Transverse colon (tissue), 4 donors: ENCODE measurements at places on chromosomes 6 and 20. TPM values are rescaled to one million over a fixed set of nuclear protein-coding genes. Genes with fewer than 3 reads are reported as not detected.

Gene REM1
- 0.80 TPM for total RNA-seq

Gene PCSK2
- total RNA-seq, result 4.1 TPM

Gene ADAM33
- 62.5 TPM for total RNA-seq

Gene ITPR3
- total RNA-seq, result 262 TPM

Gene ETV7
- total RNA-seq, result 1.3 TPM

Gene CCN5
- total RNA-seq, result 17.9 TPM

Gene PKIB
- 163 TPM for total RNA-seq

Gene LY6G6D
- not detected for total RNA-seq

Gene PAX1
- not detected for total RNA-seq

Gene SLC17A3
- total RNA-seq, result not detected

Gene JPH2
- total RNA-seq, result 24.3 TPM

DNA sequence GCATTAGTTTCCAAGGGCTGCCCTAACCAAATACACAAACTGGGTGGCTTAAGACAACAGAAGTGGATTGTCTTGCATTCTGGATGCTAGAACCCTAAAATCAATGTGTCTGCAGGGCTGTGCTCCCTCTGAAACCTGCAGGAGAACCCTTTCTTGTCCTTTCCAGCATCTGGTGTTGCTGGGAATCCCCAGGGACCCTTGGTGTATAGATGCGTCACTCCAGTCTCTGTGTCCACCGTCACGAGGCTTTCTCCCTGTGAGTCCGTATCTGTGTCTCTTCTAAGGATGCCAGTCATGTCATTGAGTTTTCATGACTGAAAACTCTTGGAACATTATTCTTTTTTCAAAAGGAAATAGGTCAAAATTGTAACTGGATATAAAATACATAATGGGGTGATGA lies 142.9 kb downstream of the RNASET2 start:
- DNase-seq, result no peak

- no peak for DNase-seq
Observed at GRCh38 chr20:32967961-32968457, 36.2 kb downstream of the SUN5 start.

- no peak for DNase-seq
Observed at GRCh38 chr20:16714242-16714641, 15.6 kb upstream of the SNRPB2 start.

DNA sequence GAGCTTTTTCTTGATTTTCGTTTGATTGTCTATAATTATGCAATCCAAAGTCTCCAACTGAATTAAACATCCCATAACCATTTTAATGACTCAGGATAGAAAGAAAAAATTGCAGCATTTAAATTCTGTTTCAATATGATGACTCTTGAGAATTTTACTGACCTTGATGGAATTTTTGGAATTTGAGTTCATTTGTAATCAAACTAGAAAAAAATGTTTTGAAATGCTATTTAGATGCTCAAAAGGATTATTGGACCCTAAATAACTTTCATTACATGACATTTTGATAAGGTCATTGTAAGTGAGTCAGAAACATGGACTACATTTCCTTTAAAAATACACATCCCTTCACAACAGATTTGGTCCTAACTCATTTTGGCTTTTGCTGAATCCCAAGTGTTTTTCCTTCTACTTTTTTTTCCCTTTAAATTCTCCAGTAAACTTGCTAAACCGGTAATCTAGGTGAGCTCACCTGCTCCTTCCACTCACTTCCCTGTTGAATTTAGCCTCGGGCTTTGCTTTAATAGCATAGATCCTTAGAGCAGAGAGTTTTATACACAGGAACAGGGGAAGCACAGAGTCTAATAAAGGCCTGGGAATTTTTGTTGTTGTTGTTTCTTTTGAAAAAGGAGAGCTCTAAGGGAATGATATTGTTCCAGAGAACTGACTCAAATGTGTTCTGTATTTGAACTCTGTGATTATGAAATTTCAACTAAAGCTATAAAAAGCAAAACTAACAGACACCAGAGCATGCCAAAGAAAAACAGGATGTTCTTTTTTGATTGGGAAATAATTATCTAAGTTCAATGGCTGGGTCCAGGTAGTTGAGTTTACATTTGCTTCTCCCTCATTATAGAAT lies 1088.2 kb upstream of the CITED2 start:
- DNase-seq, result peak; percentile 8

DNA sequence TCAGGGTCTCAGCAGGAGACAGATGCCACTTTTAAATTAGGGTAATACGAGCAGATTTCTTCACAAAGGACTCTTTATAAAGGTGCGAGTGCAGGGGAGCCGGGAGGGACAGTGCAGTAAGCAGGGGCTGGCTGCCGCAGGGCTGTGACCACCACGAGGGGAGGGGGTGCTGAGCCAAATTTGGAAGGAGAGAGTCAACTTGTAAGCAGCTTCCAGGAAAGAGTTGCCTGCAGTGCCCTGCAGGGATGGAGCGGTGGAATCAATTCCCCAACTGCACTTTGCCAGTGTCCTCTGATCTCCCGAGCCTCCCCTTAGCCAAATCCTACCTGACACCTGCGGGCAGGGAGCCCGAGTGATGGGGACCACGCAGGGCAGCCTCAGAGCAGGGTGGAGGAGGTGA lies 13.9 kb upstream of the CCDC167 start:
- no peak for DNase-seq

- no peak for DNase-seq
Observed at GRCh38 chr6:14619419-14619781, 501.8 kb downstream of the CD83 start.

- DNase-seq, result no peak
Observed at GRCh38 chr6:158825951-158826306, 6.8 kb upstream of the EZR start.

- peak; percentile 7 for DNase-seq
Observed at GRCh38 chr6:3281631-3282475, 23.1 kb downstream of the PSMG4 start.

DNA sequence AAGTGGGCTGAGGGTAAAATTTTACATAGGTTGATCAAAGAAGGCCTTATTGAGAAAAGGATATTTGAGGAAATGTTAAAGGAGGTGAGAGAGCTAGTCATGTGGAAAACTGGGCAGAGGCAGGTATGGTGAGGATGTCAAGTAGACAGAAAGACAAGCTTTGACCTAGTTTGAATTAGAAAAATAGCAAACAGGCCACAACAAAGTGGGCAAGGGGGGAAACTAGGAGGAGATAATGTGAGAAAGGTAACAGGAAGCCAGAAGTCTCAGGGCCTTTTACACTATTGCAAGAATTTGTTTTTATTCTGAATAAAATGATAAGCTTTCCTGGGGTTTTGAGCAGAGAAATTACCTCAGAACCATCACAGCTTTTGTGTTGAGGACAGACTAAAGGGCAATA lies 115.7 kb downstream of the RWDD2A start:
- no peak for DNase-seq

DNA sequence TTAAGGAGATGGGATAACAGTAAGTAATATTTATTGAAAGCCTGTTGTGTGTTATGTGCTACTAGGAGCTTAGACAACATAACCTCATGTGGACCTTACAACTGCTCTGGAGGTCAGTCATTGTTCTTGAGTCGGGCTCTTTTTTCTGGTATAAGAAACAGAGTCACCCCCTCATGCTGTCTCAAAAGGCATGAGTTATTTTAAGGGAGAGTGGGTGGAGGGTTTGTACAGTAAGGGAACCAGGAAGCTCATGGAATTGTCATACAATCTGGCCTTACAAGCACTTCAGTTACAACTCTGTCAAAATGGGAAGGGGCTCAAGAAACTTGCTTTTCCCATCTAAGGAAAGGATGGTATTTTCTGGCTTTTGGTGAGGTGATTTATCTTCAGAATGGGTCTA lies 16.5 kb upstream of the DSE start:
- no peak for DNase-seq

GRCh38 chr20:19785173-19785982 lies 27.3 kb downstream of the RIN2 start:
- DNase-seq, result no peak

DNA sequence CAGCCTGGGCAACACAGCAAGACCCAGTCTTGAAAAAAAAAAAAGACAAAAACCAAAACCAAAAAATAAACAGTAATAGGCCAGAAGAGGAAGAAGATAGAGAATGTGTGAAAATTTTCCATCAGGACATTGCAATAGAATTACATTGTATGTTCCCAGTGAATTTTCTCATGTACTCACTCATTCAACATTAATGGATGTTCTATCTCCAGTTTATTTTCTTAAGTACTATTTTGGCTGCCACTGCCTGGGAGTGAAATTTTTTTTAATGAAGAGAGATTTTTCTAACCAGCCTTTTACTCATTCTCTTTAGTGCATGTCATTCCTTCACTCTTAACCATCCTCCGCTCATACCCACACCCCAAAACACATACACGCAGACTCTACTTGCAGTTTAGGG lies 282.8 kb downstream of the ALDH8A1 start:
- DNase-seq, result no peak

DNA sequence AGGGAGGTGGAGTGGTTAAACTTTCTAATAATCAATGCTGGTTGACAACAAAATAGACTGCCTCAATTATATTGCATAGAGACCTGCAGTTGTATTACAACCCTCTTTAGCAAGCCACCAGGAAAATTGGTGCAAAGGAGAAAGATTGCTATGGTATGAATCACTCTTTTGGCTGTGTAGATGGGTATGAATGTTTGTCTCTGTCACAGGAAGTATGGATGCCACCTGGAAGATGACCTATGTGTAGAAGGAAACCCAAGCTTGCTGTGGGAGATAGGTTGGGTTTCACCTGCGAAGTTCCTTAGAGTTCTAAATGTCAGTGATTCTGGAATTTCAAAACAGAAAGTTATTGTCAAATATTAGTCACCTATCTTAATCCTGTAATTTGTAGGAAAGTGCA lies 134.6 kb downstream of the SOBP start:
- no peak for DNase-seq

DNA sequence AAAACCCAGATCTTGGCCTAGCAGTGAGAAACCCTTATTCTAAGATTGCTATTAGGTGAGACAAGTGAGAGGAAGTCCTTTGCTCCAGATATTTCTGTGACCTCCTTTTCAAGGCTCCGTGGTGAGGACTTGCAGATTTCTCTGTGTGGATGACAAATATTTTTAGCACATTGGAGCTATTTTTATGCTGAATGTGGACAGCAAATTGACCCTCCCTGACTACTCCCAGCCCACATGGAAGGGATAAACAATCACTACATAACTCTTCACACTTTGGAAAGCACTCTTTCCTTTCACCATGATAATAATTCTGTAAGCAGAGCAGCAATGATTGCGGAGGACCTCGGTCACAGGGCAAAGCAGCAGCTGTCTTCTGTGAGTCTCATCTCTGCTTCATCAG lies 88.0 kb upstream of the ADGRF1 start:
- DNase-seq, result no peak

GRCh38 chr20:7500231-7500663 lies 440.0 kb downstream of the HAO1 start:
- no peak for DNase-seq

- no peak for DNase-seq
Observed at GRCh38 chr6:170201361-170201760, 89.5 kb downstream of the DLL1 start.

GRCh38 chr6:6801635-6802218 lies 213.2 kb downstream of the LY86 start:
- no peak for DNase-seq

DNA sequence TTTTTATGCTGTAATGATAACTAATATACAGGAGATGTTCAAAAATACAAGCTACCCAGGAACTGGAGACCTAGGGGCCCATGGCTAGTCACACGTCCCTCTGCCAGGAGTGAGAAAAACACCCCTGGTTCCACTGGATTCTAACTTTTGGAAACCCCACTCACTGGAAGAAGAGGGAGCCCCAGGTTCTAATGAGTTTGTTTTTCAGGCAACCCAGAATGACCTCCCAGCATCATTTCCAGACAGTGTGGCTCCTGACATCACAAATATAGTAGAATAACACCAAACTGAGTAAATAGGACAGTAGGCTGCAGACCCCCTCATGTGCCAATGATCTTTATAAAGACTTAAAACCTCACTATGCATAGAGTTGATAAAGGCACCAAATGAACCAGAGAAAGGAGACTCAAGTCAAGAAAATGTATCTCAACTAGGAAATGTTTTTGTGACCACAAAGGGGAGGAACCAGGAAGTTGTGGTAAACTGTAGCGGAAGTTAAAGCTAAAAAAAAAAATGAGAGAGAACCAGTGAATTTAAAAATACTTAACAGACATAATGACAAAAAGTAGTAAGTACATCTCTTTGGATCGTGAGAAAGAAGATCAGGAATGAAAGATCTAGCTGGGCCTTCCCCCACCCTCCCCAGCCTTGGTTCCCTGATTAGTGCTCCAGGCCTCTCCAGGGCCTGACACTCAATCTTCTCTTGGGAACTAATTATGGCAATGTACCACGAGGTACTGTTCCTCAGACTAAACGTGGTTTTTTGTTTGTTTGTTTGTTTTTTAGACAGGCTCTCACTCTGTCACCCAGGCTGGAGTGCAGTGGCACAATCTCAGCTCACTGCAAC lies 19.8 kb downstream of the HLA-E start:
- no peak for DNase-seq

- DNase-seq, result peak; percentile 59
Observed at GRCh38 chr6:133947302-133947900, 5.6 kb upstream of the TBPL1 start.

DNA sequence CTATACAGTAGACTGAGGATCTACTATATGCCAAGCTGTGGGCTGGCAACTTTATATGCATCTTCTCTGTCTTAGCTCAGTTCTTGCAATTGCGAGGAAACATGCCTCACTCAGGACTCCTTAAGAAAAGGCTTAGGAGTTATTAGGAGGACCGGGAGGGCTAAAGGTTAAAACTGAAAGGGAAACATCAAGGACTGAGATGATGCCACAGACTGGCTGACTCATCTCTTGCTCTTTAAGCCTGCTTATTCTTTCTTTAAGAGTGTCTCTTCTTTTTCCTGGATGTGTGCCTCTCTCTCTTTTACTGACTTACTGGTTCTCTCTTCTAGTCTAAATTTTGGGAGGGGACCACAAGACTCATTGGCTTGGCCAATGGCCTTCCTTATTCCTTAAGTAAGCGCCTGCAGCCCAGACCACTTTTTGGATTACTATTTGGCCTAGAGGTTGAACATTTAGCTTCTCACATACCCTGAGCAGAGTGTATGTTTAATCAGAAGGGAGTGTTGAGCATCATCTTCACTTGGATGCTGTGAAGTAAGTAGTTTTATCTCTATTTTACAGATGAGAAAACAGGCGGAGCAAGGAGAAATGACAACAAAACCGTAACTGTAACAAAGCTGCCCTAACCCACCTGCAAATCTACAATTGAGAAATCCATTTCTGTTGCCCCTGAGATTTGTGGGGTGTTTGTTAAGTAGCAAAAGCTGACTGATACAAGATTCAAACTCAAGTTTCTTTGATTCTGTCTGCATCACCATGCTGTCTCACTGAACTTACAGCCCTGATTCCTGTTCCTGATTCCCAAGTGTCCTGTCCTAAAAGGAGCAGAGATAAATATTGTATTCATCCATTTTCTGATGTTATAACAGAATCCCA lies 7.2 kb upstream of the SDC4 start:
- DNase-seq, result no peak

DNA sequence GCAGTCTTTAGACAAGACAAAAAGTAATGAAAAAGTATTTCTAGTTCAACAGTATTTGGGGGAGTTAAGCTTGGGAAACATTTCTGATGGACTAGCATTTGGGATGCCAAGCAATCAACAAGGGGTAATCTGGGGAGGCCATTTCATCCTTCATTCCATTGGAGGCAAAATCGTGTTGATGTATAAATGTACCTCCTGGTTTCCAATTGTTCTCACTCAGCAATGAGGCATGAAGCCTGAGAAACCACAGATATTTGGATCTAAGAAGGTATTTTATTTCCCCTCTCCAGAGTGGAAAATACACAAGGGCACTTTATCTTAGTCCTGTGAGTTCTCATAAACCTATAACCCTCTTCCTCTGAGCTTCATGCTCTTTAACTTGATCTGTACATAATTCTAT lies 68.2 kb downstream of the TBX18 start:
- DNase-seq, result no peak
